Astrocyte of the spinal cord (primary cell): ENCODE measurements at places on chromosomes 5 and 9.
A peak's percentile ranks its signal among the peaks of the same experiment; 100 is the strongest.

DNA sequence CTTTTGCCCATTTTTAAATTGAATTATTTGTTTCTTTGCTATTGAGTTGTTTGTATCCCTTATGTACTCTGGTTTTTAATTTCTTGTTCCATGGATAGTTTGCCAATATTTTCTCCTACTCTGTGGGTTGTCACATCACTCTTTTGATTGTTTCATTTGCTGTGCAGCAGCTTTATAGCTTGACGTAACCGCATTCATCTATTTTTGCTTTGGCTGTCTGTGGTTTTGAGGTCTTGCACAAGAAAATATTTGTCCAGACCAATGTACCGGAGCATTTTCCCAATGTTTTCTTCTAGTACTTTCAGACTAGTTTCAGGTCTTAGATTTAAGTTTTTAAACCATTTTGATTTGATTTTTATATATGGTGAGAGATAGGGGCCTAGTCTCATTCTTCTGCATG is 36.2 kb upstream of the ZNF366 start:
- DNase-seq: peak; percentile 92

DNA sequence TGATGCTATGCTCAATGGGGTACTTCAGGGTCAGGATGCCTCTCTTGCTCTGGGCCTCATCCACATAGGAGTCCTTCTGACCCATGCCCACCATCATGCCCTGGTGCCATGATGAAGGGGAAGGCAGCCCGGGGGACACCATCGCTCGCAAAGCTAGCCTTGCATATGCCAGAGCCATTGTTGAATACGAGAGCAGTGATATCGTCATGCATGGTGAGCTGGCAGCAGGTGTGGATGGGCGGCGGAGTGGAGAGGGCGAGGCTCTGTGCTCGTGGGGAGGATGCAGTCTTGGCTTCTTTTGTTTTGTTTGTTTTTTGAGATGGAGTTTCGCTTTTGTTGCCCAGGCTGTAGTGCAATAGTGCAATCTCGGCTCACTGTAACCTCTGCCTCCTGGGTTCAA is 17.2 kb upstream of the SPZ1 start:
- DNase-seq: no peak

- DNase-seq: peak; percentile 5
These were observed 19.7 kb downstream of the DNAJA1 start for GRCh38 chr9:33044677-33045282.

DNA sequence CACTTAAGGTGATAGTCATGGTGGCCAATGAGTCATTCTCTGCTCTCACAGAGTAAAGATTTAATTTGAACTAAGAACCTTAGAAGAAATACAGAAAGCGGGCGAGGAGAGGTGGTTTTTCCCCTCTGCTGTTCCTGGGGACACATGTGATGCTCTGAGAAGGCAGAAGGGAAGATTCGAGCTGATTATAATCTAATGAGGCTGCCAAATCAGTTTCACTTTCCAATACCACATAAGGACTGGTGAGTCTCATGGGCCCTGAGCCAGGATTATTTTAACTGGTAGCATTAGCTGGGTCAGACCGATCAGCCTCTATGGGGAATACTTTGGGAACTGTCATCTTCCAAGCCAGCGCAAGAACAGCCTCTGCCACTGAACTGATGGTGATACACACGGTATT is 116.5 kb downstream of the SLC1A3 start:
- DNase-seq: no peak

- no peak for DNase-seq
These were observed 251.1 kb downstream of the PDZD2 start for GRCh38 chr5:31890046-31890445.

DNA sequence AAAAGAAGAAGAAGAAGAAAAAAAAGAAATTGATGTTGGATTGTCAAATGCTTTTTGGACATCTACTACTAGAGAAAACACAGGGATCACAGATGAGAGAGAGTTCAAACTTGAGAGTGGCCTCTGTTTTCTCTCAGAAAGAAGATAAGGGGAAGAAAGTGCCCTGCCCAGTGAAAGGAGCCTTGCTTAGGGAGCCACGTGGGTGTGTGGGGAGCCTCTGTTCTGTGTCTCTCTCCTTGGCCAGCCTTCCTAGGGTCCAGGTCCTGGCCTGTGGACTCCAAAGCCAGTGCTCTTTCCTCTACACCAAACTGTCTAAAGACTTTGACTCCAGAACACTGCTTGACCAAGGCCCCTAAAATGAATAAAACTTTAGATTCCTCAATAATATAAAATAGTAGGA is 22.0 kb upstream of the COL15A1 start:
- no peak for DNase-seq
